ENCODE measurements at places on chromosomes 11 and 22.

- no peak for DNase-seq
These were observed 846 bp upstream of the STIM1 start for GRCh38 chr11:3854660-3854976.

DNA sequence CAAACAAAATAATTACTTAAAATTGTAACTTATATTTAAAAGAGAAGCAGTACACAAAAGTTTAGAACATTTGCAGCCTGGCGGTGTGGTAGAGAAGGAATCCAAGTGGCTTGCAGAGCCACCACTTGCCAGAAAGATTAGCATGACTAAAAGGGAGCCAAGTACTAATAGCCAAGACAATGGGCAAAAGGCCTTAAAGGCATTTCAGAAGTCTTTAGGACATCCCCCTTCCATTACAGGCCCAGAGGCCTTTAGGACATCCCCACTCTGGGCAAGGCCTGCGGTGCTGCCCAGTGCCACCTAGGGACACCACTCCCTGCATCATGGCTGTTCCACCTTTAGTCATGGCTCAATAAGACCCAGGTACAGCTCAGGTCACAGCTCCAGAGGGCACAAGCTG lies 32.4 kb downstream of the TMEM225 start:
- no peak for DNase-seq

GRCh38 chr11:69356703-69357457 lies 62.9 kb downstream of the MYEOV start:
- no peak for DNase-seq

- DNase-seq, result no peak
These were observed 83.6 kb upstream of the ZBED5 start for GRCh38 chr11:10941414-10941813.

GRCh38 chr22:49998718-49999062 lies 13.9 kb downstream of the IL17REL start:
- DNase-seq, result no peak

DNA sequence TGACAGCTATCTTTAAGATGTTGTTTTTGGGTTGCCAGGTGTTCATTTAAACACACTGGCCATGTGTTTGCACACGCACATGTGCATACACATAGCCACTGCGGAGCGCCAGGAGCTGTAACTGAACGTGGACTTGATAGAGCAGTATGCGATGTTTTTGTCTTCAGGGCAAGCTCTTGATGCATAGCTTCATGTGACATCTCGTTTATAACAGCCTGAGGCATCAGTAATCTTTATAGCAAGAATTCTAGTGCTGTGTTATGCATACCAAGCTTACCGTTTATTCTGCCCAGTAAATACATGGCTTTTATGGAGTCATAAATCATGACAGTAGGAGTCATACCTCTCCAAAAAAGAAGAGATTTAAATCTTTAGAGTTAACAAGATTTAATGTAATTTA lies 87.0 kb downstream of the ATXN10 start:
- DNase-seq, result no peak

GRCh38 chr11:2662430-2663299 lies 37.1 kb downstream of the KCNQ1OT1 start:
- no peak for DNase-seq

DNA sequence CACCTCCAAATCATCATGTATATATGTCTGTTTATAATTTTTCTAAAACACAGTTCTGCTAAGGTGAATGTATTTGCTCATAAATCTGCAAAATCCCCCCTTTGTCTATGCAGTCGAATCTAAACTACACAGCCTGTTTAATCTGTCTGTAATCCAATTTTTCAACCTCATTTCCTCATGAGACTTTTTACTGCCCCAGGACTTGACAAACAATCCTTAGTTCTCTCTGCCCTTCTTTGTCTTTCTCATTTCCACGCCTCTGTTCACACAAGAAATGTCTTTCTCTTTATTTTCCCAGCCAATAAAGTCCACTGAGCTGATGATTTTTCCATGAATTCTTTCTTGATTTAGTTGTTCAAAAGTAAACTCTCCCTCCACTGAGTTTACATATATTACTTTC lies 1154.3 kb downstream of the FAM181B start:
- no peak for DNase-seq

- no peak for DNase-seq
These were observed 63.7 kb downstream of the COPB1 start for GRCh38 chr11:14435717-14436512.

GRCh38 chr11:67354075-67355022 lies 1.0 kb upstream of the POLD4 start:
- DNase-seq, result no peak

DNA sequence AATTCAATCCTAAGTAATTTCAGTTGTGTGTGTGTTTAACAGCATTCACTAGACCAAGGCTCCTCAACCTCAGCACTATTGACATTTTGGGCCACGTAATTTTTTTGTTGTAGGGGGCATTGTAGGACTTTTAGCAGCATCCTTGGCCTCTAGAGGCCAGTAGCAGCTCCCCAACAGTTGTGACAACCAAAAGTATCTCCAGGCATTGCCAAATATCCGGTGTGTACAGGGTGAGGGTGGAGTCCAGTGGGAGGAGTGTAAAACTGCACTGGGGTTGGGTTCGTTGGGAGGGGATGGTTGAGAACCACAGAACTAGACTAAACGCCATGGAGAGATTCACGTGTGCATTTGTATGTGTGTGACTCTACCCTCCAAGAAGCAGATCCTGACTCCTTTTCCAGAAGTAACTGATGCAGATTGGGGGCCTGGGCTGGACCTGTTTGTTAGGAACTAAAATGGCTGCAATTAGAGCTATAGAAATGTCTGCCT lies 5.9 kb upstream of the PHF21A start:
- no peak for DNase-seq

DNA sequence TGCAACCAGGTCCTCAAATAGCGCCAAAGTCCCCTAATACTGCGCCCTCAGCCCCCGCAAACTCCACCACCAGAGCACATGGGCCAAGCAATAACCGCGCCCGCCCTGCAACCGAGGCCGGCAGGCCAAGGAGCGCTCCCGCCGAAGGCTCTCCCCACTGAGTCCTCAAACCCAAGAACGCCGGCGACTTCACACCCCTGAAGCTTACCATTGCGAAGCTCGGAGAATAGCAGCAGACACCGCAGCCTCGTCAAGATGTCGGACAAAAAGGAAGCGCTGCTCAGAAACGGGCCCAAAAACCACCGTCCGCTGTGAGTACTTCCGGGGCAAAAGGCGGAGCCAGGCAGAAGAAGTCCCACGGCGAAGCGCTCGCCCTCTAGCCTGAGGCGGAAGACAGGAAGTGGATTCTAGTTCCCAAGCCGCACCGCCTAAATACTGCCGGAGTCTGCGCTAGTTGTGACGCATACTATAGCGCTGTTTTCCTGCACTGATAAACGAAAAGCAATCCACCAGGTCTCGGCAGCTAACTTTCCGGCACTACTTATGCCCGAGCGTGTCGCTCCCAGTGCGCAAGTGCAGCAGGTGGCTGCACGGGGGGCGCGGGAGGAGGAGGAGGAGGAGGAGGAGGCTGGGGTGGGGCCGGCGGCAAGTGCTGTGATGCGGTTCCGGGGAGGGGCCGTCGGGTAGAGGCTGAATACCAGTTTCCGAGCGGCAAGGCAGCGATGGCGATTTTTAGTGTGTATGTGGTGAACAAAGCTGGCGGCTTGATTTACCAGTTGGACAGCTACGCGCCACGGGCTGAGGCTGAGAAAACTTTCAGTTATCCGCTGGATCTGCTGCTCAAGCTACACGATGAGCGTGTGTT lies at the start of the genes RPS25 and TRAPPC4:
RPS25 (minus strand) TSS at position 270 of the 865 bp plus-strand sequence; CDS start at position 211, 59 bp downstream.
TRAPPC4 (plus strand) TSS at position 693 of the 865 bp plus-strand sequence; CDS start at position 723, 30 bp downstream.
- peak; percentile 86 for DNase-seq

DNA sequence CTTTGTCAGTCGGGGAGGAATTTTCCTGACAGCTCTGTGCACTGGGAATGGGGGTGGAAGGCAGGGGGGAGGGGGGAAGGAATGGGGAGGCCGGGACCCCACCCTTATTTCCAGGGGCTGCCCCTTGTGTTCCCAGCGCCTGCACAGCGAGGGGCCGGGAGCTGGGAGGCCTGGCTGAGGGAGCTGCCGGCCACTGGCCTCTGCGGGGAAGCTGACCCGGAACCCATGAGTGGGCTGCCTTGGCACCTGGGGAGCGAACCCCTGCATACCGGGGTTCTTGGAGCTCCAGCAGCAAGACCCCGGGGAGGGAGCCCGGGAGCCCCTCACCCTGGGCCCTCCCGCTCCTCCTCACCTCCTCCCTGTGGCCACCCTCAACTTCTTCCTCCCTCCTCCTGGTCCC lies 3.5 kb downstream of the H19 start:
- DNase-seq, result no peak

- peak; percentile 57 for DNase-seq
These were observed 16.6 kb upstream of the ARHGAP8 start for GRCh38 chr22:44735518-44736428.

DNA sequence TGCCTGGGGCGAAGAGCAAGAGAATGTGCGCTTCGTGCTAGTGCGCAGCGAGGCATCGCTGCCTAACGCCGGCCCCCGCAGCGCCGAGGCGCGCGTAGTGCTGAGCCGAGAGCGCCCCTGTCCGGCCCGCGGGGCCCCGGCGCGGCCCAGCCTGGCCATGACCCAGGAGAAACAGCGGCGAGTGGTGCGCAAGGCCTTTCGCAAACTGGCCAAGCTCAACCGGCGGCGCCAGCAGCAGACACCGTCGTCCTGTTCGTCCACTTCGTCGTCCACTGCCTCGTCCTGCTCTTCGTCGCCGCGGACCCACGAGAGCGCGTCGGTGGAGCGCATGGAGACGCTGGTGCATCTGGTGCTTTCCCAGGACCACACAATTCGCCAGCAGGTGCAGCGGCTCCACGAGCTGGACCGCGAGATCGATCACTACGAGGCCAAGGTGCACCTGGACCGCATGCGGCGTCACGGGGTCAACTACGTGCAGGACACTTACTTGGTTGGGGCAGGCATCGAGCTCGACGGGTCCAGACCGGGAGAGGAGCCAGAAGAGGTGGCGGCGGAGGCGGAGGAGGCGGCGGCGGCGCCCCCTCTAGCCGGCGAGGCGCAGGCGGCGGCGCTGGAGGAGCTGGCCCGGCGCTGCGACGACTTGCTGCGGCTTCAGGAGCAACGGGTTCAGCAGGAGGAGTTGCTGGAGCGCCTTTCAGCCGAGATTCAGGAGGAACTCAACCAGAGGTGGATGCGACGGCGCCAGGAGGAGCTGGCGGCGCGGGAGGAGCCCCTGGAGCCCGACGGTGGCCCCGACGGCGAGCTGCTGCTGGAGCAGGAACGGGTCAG lies 1.0 kb downstream of the RASSF10 start:
- DNase-seq, result no peak

- no peak for DNase-seq
These were observed 39.7 kb downstream of the ACAT1 start for GRCh38 chr11:108160970-108161566.

DNA sequence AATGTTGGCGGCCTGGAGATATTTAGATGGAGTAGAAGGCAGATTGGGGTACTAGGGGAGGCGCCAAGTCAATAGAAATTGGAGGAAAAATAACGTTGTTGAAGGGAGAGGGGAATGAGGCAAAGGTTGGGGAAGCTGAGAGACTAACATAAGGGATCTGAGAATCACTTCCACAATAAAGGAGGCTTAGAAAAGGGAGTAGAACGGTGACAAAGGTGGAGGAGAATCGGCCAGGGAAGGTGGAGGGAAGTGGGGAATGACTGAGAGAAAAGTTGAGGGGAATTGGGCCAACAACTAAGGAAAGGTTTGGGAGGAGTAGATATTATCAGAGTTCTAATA lies 510 bp downstream of the PPME1 start:
- DNase-seq, result no peak

GRCh38 chr11:17525570-17525969 lies 18.6 kb downstream of the USH1C start:
- no peak for DNase-seq

DNA sequence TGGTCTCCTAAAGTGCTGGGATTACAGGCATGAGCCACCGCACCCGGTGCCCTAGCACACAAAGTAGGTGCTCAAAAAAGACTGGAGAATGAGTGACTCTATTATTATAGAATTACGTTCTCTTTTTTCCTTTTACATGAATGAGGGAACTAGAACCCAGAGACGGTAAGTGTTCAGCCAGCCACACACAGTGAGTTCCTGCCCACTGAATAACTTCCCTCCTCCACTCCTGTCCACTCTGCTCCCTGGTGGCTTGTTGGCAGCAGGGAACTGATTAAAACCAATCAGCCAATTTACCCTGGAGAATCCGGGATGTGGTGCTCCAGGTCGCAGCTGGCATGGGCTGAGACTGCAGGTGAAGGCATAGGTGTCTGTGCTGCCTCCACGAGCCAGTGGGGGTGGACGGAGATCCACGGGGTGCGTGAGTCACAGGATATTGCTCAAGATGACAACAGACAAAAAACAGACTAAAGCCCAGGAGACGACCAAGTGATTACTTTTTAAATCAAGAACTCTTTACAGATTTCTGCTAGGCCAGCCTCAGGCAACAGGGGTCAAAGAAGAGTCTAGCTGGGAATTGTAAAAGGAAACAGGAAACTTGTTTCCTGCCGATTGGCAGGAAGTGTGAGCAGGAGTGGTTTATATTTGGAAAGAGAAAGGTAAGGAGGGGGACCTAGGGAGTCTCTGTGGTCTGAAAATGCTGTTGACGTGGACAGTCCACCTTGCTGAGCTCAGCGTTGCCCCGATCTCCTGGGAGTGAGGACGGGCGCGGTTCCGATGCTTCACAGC lies 95.2 kb upstream of the TP53I11 start:
- no peak for DNase-seq

DNA sequence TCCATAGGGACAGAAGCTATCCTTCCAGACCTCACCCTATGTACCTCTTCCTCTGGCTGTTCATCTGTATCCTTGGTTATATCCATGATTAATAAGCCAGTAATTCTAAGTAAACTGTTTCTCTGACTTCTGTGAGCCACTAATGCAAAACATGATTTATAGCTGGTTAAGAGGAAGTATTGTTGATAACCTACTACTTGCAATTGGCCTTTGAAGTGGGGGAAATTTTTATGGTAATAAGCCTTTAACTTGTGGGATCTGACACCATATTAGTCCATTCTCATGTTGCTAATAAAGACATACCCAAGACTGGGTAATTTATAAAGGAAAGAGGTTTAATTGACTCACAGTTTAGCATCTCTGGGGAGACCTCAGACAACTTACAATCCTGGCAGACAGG lies 21.9 kb downstream of the CASP12 start:
- no peak for DNase-seq

GRCh38 chr22:39917776-39918495 lies 17.1 kb downstream of the GRAP2 start:
- DNase-seq, result no peak

DNA sequence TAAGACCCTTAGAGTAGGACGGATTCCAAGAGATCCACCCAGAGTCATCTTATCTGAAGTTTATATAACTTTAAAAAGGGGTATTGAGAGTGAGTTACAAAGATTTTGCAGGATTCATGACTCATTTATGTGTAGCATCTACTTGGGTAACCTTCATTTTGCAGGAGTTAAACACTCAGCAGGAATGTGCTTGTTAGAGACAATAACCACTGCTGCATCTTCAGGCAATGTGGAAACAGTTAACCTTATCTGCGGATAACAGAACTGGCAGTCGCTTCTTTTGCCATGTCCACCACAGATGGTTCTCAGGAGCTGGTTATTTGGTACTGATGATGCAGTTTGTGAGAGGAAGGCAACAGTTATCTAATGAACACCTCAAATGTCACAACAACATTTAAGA lies 417.9 kb upstream of the DDI1 start:
- DNase-seq, result no peak
